ENCODE measurements at places on chromosomes 16 and 17.

- no peak for DNase-seq
Observed at GRCh38 chr17:45923511-45924268, 29.3 kb downstream of the MAPT start.

DNA sequence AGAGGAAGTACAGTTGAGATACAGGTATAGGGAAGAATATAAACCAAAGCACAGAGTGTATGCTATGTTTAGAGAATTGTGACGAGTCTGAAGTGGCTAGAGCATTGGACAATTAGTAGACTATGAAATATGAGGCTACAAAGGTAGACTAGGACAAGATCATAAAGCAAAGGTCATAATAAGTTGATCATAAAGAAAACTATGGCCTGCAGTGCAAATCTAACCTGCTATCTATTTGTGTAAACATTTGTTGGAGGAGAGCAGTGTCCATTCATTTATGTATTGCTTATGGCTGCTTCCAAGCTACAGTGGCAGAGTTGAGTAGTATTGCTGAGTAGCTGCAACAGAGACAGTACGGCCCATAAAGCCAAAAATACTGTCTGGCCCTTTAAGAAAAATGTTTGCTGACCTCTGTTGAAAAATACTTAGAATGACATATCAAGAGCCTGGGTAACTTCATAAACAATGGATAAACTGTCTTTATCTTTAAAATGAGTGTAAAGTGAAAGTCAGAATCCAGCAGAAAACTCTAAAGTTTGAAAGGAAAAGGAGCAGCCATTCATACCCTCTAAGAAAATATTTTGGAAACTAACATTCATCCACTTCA is 14.5 kb upstream of the OR1E2 start:
- no peak for DNase-seq

- DNase-seq, result no peak
Observed at GRCh38 chr17:62867303-62867702, 59.2 kb upstream of the MARCHF10 start.

DNA sequence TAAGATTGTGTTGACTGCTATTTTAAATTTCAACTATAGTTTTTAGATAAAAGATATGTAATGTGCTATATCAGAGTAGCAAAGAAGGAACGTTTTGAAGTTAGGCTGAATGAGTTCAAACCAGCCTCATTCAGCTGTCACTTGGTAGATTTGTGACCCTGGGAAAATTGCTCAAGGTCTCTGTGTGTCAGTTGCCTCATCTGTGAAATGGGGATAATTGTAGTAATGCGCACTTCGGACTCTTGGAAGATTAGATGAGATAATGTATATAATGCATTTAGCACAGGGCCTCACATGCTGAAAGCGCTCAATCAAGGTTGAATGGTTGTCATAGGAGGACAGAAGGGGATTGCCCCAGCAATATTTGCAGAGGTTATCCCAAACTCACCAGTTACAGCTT is 4.7 kb downstream of the BMERB1 start:
- DNase-seq, result no peak

DNA sequence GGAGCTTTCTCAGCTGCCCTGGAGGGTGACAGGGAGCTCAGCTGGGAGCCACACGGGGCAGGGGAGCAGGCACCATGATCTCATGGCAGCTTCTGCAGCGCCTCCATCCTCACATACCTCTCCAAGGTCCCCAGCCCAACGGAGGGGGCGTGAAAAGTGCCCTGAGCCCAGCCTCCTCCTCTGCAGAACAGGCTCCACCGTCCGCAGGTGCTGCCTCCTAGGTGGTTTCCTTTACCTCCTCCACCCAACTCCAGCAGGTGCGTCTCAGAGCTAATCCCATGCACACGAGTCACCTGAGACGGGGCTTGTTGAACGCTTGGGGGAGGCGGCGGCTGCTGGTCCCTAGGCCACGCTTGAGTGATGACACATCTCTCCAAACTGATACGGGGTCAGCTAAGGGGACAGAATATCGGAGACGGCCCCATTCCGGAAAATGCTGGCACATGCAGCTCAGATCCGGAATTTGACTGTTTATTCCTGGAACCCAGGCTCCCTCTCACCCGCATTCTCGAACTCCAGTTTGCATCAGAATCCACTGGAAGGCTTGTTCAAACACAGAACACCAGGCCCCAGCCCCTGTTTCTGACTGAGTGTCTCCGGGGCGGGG is 387 bp upstream of the SLC38A8 start:
- no peak for DNase-seq

DNA sequence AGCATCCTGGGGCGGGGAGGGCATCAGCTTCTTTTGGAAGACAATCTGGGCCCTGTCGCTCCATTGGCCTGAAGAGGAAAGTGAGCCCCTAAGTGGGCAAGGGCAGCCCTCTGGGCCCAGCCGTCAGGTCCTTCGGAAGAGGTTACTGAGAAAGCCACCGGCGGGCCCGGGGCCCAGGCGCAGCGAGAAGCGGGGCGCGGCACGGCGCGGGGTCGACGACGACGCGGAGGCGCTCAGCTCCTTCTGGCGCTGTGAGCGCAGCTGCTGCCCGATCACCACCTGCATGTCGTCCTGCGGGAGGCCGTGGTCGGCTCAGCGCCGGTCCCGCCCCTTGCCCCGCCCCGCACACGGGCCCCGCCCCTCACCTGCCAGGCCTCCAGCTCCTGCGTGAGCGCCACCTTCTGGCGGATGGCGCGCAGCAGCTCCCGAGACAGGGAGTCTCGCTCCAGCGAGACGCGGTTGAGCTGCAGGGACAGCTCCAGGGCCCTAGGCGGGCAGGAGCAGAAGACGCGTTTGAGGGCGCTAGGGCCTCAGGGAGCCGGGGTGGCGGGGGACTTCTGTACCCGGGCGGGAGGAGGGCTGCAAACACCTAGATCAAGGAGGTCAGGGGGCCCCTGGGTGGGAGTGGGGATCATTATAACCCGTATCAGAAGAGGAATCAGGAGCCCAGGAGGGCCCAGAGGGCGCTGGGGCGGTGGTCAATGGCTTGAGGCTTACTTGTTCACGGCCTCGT is 4.3 kb downstream of the THOC6 start:
- DNase-seq, result peak; percentile 84

GRCh38 chr17:41212524-41213169 is 13.8 kb upstream of the KRTAP9-2 start:
- DNase-seq, result no peak

DNA sequence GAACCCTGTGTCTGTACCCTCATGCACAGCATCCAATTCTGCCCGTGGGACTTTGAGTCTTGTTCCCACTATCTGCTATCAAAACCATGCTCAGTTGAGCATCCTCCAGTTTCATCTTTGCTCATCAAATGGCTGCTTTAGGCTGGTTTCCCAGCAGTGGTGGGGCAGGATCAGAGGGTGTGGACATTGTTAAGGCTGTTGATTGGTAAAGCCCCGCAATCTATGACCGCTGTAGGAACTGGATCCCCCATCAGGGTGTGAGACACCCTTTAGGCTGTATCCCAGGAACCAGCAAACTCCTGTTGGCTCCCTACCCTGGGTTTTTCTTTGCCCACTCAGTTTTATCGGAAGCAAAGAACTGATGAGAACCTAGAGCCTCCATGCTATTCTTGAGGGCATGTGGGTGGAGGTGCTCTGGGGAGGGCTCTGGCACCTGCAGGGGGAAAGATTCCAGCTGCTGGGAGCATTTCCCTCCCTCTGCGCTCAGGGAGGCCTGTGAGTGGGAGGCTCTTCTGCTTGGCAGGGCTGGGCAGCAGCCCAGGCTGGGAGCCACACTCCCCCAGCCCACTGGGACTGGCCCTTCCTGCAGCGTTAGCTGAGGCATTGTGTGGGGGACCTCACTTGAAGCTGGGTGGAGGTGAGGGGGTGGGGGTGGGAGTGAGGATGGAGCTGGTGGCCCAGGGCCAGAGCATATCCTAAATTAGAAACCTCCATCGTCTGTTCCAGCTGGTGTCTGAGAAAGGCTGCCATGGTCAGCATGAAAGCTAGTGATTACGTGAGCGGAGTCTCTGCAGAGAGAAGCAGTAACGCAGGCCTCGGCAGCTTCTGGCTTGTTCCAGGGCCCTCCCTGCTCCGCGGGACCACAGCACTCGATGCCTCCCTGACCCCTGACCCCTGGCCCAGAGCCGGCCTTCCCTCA is 160.6 kb downstream of the IRF8 start:
- DNase-seq, result peak; percentile 10

DNA sequence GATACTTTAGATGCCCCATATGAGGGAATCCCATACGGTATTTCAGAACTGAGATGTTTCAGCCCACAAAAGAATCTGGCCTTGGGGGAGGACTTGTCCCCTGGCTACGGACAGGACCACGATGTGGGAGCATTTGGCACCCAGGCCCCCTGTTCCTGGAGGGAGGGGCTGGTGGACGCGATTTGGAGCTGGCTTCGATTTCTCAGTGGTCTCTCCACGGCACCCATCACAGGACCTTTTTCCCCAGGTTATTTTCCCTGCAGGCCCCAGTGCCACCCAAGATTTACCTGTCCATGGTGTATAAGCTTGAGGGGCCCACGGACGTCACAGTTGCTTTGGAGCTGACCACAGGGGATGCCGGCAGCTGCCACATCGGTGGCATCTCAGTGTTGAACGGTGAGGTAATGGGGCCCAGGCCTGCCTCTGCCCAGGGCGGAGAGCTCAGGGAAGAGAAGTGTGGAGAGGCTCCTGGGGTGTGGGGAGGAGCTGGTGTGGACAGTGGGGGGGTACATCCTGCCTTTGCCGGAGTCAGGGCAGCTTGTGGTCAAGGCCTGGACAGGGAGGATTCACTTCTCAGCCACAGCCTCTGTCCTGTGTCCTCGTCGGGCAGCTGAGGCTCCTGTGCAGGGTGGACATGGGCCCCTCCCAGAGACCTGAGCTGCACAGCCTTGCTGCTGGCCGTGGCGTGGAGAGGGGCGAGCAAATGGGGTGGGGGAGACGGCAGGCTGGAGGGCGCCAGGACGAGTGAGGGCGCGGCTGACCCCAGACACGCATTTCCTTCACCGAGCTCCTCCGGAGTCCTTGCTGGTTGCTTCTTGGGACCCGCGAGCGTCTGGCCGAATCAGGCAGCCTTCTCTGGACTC is 9.9 kb downstream of the ENGASE start:
- DNase-seq, result no peak

DNA sequence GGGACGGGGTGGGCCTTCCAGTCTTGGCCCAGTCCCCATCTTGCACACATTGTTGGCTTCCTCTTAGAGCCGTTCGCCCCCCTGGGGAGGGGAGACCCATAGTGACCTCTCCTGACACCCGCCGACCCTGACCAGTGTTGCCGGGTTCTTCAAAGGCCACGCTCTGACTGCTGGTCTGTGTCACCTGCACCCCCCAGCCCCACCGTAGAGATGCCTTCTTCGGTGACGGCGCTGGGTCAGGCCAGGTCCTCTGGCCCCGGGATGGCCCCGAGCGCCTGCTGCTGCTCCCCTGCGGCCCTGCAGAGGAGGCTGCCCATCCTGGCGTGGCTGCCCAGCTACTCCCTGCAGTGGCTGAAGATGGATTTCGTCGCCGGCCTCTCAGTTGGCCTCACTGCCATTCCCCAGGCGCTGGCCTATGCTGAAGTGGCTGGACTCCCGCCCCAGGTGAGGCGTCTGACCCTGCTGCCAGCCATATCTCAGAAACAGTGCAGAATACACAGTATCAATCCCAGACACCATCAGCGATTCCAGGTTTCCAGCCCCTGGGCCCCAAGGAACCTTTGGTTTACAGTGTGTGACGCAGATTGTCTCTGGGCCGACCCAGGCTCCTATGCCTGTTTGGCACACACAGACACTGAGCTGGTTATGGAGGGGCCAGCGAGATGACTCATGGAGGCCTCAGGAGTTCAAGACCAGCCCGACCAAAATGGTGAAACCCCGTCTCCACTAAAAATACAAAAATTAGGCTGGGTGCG is 1.3 kb downstream of the SLC26A11 start:
- DNase-seq, result no peak

DNA sequence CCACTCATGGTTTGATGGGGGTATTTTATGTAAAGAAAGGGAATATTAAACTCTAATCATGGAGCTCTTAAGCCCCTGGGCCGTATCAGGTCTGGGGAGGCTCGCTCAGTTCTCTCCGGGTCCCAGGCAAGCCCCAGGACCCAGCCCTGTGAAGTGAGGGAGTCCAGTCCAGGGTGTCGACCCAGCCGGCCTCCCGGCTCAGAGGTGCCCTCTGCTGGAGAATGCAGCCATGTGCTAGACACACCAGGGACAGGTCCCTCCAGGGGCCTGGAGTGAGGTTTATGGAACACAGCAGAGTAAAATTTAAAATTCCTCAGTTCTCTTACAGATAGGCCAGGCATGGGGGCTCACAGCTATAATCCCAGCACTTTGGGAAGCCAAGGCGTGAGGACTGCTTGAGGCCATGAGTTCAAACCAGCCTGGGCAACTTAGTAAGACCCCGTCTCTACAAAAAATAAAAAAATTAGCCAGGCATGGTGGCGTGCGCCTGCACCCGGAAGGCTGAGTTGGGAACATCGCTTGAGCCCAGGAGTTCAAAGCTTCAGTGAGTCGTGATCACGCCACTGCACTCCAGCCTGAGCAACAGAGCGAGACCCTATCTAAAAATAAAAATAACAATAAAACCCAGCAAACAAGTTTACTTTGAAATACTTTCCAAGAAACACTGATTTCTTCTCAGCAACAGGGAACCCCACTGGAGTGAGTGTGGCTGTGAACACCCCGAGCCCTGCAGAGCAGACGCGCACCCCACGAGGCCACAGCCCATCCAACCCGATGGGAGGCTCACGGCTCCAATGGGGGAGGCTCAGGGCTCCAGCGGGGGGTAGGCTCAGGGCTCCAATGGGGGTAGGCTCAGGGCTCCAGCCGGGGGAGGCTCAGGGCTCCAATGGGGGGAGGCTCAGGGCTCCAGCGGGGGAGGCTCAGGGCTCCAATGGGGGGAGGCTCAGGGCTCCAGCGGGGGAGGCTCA is 72.2 kb downstream of the ZNF778 start:
- peak; percentile 71 for DNase-seq

GRCh38 chr16:75746359-75746758 is 20.1 kb upstream of the CPHXL start:
- DNase-seq, result no peak

- DNase-seq, result no peak
Observed at GRCh38 chr16:11196286-11196828, 59.6 kb downstream of the SOCS1 start.

GRCh38 chr17:73343168-73343634 is 31.4 kb upstream of the CDC42EP4 start:
- DNase-seq, result peak; percentile 61

DNA sequence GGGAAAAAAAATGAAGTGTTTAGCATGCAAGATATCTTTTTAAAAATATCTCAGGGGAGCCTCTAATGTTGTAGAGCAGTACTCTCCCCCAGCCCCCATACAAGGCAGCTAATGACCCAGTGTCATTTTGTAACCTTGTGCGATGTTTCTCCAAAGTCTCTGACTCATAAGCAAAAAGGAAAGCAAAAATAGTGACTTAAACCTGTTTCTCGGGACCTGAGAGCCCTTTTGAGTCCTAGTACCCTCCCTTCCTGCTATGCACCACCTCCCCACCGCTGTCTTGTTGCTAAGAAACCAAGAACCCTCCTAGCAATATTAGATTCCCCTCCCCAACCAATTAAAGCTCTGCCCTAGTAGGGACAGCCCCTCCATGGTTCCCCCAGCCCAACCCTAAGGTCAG is 2.8 kb downstream of the MYCBPAP start:
- DNase-seq, result no peak

DNA sequence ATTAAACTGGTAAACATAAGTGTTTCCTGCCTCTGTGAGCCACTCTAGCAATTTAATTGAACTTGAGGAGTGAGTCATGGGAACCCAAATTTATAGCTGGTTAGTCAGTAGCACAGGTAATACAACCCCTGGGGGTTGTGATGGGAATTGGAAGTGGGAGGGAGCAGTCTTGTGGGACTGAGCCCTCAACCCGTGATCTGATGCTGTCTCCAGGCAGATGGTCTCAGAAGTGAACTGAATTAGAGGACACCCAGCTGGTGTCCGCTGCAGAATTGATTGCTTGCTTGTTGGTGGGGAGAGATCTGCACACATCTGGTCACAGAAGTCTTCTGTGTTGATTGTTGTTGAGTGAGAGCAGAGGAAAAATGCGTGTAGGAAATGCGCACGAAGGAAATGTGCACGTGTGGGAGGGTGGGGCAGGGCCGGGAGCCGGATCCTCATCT is 7.7 kb upstream of the ST6GALNAC2 start:
- no peak for DNase-seq
